Activated CD8-positive, alpha-beta memory T cell treated with anti-CD3 and anti-CD28 coated beads, Interleukin-2, amount 10 ng/mL, durations not matched to agents 7 days and 5 days (primary cell): ENCODE measurements at places on chromosomes 4 and X. TPM values are rescaled to one million over a fixed set of nuclear protein-coding genes. Genes with fewer than 3 reads are reported as not detected.
A peak's percentile ranks its signal among the peaks of the same experiment; 100 is the strongest.

The HELT gene
- total RNA-seq: not detected

The LPAR4 gene
- not detected for total RNA-seq

The MAGEC3 gene
- not detected for total RNA-seq

The TNMD gene
- total RNA-seq: not detected

- H3K27me3 ChIP-seq: no peaks in the 10 kb centered on the region
- no peaks in the 10 kb centered on the region for H3K36me3 ChIP-seq
- no peak for DNase-seq
- H3K4me1 ChIP-seq: no peaks in the 10 kb centered on the region
Observed at GRCh38 chr4:21470535-21470934, 478.0 kb downstream of the KCNIP4 start.

DNA sequence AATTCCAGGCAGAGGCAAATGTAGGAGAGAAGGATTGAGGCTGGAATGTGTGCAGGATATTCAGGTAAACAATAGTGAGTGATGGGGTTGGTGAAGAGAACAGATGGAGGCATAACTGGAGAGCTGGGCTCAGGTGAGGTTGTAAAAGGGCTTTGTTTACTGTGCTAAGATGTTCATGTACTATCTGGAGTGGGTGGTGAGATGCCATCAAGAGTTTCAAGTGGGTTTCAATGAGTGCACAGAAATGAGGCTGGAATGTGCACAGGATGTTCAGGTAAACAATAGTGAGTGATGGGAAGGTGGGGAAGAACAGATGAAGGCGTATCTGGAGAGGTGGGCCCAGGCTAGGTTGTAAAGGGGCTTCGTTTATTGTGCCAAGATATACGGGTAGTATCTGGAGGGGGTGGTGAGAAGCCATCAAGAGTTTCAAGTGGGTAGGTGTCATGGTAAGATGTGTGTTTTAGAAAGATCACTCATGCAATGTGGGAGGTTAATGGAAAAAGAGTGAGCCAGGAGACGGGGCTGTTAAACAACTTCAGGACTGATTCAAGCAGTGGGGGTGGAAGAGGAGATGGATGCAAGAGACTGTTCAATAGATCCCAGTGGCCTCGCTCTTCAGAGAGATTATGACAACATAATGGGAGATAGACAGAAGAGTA lies 25.4 kb upstream of the NMU start:
- no peak for DNase-seq
- H3K4me3 ChIP-seq: no peak overlapping the region
- H3K27me3 ChIP-seq: peaks cover 5% of the 10 kb centered on the region
- H3K27ac ChIP-seq: no peak overlapping the region
- H3K4me1 ChIP-seq: no peaks in the 10 kb centered on the region

DNA sequence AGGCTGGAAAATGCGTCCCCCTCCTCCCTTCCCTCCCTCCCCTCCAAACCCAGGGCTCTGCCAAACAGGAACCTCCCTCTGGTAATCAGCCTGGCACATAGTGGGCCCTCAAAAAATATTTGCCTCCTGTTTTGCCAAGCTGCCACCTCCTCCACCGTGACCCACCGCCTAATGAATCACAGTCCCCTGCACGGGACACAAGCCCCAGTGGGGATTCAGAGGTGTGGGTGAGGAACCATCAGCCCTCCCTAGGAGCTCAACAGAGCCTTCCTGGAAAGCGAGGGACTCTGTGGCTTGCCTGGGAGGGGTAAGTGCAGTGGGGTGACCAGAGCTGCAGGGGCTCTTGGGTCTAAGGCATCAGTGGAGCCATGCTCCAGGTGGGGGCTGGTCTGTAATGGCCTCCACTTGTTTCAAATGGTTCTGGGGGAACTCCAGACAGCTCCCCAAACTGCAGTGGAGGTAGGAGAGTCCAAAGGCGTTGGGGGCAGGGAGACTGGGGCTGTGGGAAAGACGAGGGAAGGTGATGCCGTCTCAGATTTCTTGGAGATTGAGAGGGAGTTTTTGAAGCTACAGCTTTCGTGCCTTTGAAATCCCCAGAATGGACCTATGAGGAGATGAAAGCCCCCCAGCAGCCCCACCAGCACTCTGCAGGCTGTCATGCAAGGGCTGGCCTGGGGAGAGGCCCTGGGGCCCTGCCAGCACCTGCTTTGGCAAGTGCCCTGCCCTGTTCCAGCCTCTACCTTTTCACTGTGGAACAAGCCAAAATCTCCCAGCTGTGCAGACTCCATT lies 1.0 kb upstream of the PPP2R2C start:
- no peak overlapping the region for H3K4me3 ChIP-seq
- peaks cover 36% of the 10 kb centered on the region for H3K27me3 ChIP-seq
- no peaks in the 10 kb centered on the region for H3K36me3 ChIP-seq
- H3K27ac ChIP-seq: no peak overlapping the region
- DNase-seq: peak; percentile 38
- H3K4me1 ChIP-seq: peaks cover 3% of the 10 kb centered on the region

DNA sequence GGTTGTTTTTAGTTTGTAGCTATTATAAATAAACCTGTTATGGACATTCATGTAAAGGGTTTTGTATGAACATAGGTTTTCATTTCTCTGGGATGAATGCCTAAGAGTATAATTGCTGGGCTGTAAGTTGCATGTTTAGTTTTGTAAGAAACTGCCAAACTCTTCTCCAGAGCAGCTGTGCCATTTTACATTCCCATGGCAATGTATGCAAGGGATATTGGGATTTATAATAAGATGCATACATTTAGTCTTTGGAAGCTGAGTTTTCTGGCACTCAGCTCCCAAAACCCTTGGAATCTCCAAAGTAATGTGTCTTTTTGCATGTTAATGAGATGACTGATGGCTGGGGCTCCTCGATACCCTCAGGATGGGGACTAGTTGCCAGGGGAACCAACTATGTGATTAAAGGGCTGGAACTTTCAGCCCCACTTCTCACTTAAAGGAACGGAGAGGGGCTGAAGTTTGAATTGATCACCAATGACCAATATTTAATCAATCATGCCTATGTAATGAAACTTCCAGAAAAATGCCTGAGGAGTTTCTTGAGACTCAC lies 44.0 kb downstream of the SERTM2 start:
- H3K4me1 ChIP-seq: no peaks in the 10 kb centered on the region
- no peak overlapping the region for H3K4me3 ChIP-seq
- DNase-seq: no peak
- no peaks in the 10 kb centered on the region for H3K36me3 ChIP-seq
- no peak overlapping the region for H3K27ac ChIP-seq

DNA sequence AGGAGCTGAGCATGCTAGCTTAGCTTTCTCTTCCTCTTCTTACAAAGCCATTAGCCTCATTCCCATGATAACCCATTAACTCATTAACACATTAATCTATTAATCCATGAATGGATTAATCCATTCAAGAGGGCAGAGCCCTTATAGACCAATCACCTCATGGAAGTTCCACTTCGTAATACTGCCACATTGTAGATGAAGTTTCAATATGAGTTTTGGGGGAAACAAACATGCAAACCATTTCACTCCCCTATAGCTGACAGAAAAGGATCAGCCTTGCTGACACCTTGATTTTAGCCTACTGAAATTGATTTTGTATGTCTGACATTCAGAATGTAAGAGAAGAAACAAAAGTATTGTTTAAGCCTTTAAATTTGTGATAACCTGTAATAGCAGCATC lies 251.8 kb upstream of the GALNTL6 start:
- no peaks in the 10 kb centered on the region for H3K36me3 ChIP-seq
- DNase-seq: no peak
- no peak overlapping the region for H3K27ac ChIP-seq
- no peaks in the 10 kb centered on the region for H3K27me3 ChIP-seq
- no peaks in the 10 kb centered on the region for H3K4me1 ChIP-seq

GRCh38 chr4:4200624-4201023 lies 26.1 kb downstream of the OTOP1 start:
- H3K27ac ChIP-seq: no peak overlapping the region
- H3K27me3 ChIP-seq: peaks cover 18% of the 10 kb centered on the region
- H3K36me3 ChIP-seq: no peaks in the 10 kb centered on the region
- H3K4me3 ChIP-seq: no peak overlapping the region
- no peak for DNase-seq

- no peaks in the 10 kb centered on the region for H3K27me3 ChIP-seq
- DNase-seq: no peak
- no peaks in the 10 kb centered on the region for H3K36me3 ChIP-seq
- H3K27ac ChIP-seq: no peak overlapping the region
- H3K4me3 ChIP-seq: no peak overlapping the region
Observed at GRCh38 chrX:151042842-151043241, 59.7 kb downstream of the HMGB3 start.

DNA sequence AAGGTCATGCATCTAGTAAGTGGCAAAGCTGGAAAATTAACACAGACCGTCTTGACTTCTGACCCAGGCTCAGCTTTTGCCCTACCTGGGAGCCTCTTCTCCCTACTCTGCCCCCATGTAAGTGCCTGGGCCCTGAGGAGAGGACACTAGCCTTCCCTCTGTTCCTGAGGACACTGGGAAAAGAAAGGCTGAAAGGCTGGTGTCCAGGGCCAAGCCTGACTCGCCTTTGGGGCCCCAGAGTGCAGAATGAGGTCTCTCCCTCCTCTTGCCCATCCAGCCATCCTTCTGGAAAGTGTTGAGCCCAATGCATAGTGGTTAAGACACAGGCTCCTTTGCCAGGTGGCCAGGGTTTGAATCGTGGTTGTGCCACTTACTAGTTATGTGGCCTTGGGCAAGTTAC lies 91.5 kb downstream of the PJA1 start:
- no peak overlapping the region for H3K27ac ChIP-seq
- DNase-seq: no peak
- no peak overlapping the region for H3K4me3 ChIP-seq

- no peak overlapping the region for H3K4me3 ChIP-seq
- no peaks in the 10 kb centered on the region for H3K27me3 ChIP-seq
- H3K36me3 ChIP-seq: no peaks in the 10 kb centered on the region
- peaks cover 17% of the 10 kb centered on the region for H3K4me1 ChIP-seq
- DNase-seq: peak; percentile 50
- H3K27ac ChIP-seq: peak overlapping the region; percentile 61
Observed at GRCh38 chrX:39491548-39492297, 606.0 kb downstream of the BCOR start.

- no peaks in the 10 kb centered on the region for H3K4me1 ChIP-seq
- no peak for DNase-seq
- no peaks in the 10 kb centered on the region for H3K36me3 ChIP-seq
- no peaks in the 10 kb centered on the region for H3K27me3 ChIP-seq
Observed at GRCh38 chr4:69781458-69782418, 21.3 kb upstream of the SULT1B1 start.

DNA sequence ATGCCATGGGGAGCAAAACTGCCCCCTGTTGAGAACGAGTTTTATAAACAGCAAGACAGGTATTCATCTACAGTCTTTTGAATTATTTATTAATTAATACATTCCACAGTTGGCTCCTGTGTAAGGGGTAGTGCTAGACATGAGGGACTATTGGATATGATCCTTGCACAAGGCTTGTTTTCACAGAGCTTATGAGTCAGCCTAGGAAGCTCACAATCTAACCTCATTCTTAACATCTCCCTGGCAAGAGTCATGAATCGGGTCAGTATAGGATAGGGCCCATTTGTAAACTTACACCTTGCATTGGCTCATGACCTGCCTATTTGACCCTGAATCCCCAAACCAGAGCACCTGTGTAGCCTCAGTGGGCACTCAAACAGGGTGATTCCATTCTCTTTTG lies 209.1 kb upstream of the HCCS start:
- no peaks in the 10 kb centered on the region for H3K27me3 ChIP-seq
- H3K27ac ChIP-seq: no peak overlapping the region
- H3K4me1 ChIP-seq: no peaks in the 10 kb centered on the region
- DNase-seq: no peak

DNA sequence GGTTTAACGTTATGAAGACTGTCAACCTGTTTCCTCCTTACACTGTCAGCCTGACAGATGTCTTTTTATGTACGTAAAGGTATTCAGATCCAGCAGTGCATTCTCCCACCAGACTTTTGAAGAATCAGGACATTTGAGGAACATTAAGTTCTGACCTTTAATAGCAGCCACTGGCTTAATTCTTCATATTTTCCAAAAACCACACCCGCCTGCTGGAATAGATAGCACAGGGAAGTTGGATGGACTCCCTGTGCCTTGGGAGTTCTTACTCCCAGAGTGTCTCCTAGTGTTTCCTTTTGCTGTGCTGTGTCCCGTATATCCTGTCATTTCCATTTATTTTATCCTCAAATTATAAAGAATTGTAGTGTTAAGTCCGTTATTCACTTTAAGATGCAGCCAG lies 94.5 kb downstream of the AFF1 start:
- peaks cover 3% of the 10 kb centered on the region for H3K36me3 ChIP-seq
- H3K4me3 ChIP-seq: no peak overlapping the region
- no peaks in the 10 kb centered on the region for H3K27me3 ChIP-seq
- DNase-seq: no peak
- no peak overlapping the region for H3K27ac ChIP-seq

- no peak overlapping the region for H3K27ac ChIP-seq
- H3K27me3 ChIP-seq: peaks cover 6% of the 10 kb centered on the region
- H3K36me3 ChIP-seq: peaks cover 27% of the 10 kb centered on the region
- H3K4me3 ChIP-seq: no peak overlapping the region
Observed at GRCh38 chrX:12825801-12826200, 34.6 kb downstream of the PRPS2 start.

- no peak for DNase-seq
- no peaks in the 10 kb centered on the region for H3K4me1 ChIP-seq
- H3K36me3 ChIP-seq: no peaks in the 10 kb centered on the region
- H3K4me3 ChIP-seq: no peak overlapping the region
- no peak overlapping the region for H3K27ac ChIP-seq
- no peaks in the 10 kb centered on the region for H3K27me3 ChIP-seq
Observed at GRCh38 chr4:10917566-10917965, 233.0 kb upstream of the CLNK start.

GRCh38 chrX:67789536-67789935 lies 245.7 kb downstream of the AR start:
- no peak overlapping the region for H3K4me3 ChIP-seq
- DNase-seq: no peak
- H3K4me1 ChIP-seq: no peaks in the 10 kb centered on the region
- no peaks in the 10 kb centered on the region for H3K36me3 ChIP-seq
- H3K27ac ChIP-seq: no peak overlapping the region

DNA sequence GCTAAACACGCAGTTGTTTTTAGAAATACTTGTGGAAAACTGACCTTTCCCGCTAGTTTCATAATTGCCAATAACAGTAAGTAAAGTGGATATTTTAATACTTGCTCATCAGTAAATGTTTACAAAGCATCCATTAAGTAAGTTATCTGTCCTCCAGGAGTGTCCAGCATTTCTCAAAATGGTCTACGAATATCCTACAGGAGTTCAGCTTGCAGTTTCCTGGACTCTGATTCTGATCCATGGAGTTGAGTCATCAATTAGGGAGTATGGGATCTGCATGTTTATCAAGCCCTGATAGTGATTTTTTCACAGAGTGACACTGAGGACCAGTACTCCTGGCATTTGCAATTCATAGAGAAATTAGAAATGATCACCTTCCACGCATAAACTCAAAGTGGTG lies 325.2 kb upstream of the AADAT start:
- DNase-seq: no peak
- no peaks in the 10 kb centered on the region for H3K27me3 ChIP-seq
- H3K36me3 ChIP-seq: no peaks in the 10 kb centered on the region

DNA sequence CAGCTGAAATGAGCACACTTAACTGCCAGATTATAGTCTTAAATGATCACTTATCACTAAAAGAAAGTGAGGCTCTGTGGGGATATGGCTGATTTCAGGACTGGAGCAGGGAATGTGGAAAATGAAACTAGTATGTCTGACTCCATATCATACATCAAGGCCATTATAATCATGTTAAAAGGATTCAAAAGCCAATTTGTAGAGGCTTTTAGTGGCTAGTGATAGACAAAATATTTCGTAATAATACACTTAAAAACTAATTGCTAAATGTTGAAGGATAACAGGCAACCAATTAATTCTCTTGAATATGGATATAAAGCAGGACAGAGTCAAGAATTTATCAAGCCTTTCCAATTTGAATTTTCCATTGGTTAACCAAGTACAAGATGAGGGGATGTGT lies 358.1 kb upstream of the NDST3 start:
- no peak for DNase-seq
- H3K4me3 ChIP-seq: no peak overlapping the region
- no peaks in the 10 kb centered on the region for H3K27me3 ChIP-seq
- no peaks in the 10 kb centered on the region for H3K36me3 ChIP-seq
